ENCODE measurements at places on chromosomes 3 and 15.

- DNase-seq: no peak
Measured at GRCh38 chr15:97189162-97189780, 771.2 kb upstream of the ARRDC4 start.

- DNase-seq: no peak
Measured at GRCh38 chr3:7574435-7574834, 713.5 kb downstream of the GRM7 start.

- no peak for DNase-seq
Measured at GRCh38 chr3:120093119-120093910, 932 bp downstream of the GSK3B start.

DNA sequence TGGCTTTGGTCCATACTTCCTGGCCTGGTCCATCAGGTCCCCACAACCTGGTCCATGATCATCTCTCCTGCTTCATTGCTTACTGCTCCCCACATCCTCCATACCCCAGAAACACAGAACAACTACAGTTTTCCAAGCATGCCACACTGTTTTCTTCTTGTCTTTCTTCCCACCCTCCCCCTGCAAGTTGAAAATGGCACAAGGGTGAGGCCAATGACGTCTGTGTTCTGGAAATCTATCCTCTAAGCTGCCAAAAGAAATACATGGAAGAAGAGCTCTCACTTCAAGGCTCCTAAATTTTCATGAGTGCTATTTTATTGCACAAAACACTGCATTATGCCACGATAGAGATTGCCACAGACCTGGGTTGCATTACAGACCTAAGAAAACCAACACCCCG lies 404.4 kb downstream of the VPS13C start:
- no peak for DNase-seq

DNA sequence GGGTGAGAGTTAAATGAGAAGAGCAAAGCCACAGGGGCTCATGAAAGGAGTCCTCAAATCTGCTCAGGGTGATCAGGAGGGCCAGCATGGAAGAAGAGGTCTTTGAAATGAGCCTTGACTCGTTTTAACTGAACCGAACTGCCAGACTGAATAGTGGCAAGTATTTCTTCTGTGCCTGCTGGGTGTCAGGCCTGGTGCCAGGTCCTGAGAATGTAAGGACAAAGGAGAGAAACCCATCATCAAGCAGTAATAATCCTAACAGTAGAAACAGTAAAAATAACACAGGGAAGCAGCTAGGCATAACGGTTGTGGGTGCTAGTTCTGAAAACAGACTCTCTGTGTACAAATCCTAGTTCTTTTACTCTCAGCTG lies 40.4 kb upstream of the SMAD3 start:
- no peak for DNase-seq
